ENCODE measurements at places on chromosomes 6 and 20. TPM values are rescaled to one million over a fixed set of nuclear protein-coding genes. Genes with fewer than 3 reads are reported as not detected.
A peak's percentile ranks its signal among the peaks of the same experiment; 100 is the strongest.

- no peak for DNase-seq
Measured at GRCh38 chr6:63883597-63883996, 248.0 kb downstream of the PHF3 start.

DNA sequence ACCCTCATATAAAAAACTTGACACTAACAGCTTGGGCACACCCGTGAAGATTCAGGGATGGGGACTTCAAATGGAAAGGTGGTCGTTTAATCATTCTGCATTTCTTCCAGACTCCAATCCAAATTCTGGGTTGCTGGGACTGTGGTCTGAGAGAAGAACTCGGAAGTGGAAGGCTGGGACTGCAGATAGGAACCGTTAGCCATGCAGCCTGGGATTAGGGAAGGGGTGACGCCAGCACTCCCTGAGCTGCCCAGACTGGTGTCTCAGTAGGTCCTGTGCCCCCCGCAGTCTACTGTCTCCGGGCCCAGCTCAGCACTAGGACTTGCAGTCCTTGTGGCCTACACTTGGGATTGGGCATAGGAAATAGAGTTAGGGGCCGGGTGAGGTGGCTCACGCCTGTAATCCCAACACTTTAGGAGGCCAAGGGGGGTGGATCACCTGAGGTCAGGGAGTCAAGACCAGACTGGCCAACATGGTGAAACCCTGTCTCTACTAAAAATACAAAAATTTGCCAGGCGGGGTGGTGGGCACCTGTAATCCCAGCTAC lies 511 bp upstream of the CLIC1 start:
- no peak for DNase-seq

GRCh38 chr6:1587977-1588376 lies 21.7 kb upstream of the FOXC1 start:
- DNase-seq, result no peak

GRCh38 chr20:30921286-30922071 lies 336.0 kb upstream of the DEFB115 start:
- DNase-seq, result no peak

- DNase-seq, result no peak
Measured at GRCh38 chr20:17761604-17762003, 61.8 kb downstream of the BANF2 start.

DNA sequence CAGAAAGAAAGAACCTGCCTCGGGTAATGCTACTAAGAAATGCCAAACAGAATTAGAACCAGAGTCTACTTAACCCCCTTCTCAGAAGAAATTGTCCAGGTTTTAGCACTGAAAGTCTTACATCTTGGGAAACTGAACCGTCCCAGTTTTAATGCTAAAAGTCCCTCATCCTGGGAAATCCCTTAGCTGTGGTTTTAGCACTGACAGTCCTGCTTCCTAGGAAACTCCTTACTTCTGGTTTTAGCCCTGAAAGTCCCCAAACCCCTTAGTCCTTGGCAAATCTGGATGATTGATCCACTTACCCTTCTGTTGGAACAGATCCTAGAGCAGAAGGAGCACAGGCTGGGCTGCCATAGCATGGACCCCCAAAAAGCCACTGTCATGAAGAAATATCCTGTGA lies 4.8 kb upstream of the TMEM14A start:
- no peak for DNase-seq

- DNase-seq, result peak; percentile 8
Measured at GRCh38 chr6:147666255-147666654, 157.8 kb downstream of the SAMD5 start.

- no peak for DNase-seq
Measured at GRCh38 chr6:161369339-161369738, 95.5 kb upstream of the AGPAT4 start.

DNA sequence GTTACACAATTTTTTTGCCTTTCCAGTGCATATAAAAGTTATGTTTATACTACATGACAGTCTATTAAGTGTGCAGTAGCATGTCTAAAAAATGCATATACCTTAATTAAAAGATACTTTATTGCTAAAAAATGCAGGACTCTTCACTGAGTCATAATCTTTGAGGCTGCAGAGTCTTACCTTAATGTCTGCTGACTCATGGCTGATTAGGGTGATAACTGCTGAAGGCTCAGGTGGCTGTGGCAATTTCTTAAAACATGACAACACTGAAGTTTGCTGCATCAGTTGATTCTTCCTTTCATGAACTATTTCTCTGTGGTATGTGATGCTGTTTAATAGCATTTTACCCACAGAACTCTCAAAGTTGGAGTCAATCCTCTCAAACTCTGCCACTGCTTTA lies 19.1 kb downstream of the ZSCAN23 start:
- DNase-seq, result no peak

- no peak for DNase-seq
Measured at GRCh38 chr6:157056275-157056674, 267.0 kb downstream of the TMEM242 start.

- no peak for DNase-seq
Measured at GRCh38 chr20:16562259-16562658, 11.0 kb downstream of the KIF16B start.

DNA sequence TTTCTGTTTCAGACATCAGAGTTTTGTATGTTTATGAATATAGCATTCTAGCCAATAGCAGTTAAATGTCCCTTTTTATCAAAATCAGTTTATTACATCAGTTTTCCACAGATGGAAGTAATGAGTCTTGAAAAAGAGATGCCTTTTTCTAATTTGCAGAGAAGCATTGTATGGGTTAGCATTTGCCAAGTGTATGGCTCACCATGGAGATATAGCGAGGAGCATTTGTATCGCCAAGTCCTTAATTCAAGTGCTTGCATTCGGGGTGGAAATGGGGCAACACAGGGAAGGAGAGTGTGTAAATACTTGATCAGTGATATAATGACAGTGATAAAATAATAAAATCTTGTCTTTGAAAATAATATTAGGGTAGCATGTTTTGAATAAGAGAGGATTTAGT lies 42.9 kb downstream of the TXLNB start:
- DNase-seq, result no peak

- DNase-seq, result no peak
Measured at GRCh38 chr20:2757969-2758368, 42.5 kb downstream of the CPXM1 start.

DNA sequence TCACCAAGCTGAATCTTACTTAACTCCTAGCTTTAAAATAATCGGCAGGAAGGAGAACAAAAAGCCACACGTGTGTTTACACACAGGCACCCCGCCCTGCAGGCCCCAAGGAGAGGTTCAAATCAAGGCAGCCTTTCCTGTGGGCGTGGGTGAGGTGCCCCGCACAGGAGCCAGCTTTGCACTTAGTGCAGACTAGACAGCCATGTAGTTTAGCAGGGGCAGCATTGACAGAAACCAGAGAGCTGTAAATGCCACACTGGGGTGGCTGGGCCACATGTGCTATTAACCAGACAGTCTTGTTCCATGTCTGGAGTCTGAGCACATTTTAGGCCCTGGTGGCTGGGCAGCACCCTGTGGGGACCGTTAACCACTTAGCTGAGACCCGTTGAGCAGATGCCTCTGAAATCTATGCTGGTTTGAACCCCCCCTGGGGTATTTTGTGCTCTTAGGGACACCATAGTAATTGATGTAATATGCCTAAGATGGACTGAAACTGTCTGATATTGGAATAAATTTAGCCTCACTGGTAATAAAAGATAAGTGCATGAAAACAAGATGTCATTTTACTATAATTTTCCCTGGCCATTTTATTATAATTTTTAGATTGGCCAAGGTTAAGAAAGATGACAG lies 106.4 kb upstream of the KCNG1 start:
- no peak for DNase-seq

- DNase-seq, result no peak
Measured at GRCh38 chr6:143863771-143864170, 503 bp upstream of the ZC2HC1B start.

DNA sequence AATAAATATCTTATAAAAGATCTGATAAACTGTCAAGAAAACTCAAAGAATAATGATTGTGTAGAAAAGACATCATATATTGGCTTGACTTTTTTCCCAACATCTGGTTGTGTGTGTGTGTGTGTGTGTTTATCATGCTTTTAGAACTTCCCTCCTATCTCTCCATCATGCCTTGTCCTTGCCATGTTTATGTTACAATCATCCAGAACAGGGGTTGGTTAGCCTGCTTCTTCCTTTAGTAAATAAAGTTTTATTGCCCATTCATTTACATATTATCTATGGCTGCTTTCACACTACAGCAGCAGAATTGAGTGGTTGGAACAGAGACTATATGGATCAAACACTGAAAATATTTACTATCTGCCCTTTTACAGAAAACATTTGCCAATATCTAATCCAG lies 52.8 kb upstream of the RIPOR2 start:
- DNase-seq, result no peak

GRCh38 chr6:156912431-156912830 lies 135.3 kb downstream of the ARID1B start:
- no peak for DNase-seq

- no peak for DNase-seq
Measured at GRCh38 chr6:84625506-84625905, 138.9 kb downstream of the TBX18 start.

DNA sequence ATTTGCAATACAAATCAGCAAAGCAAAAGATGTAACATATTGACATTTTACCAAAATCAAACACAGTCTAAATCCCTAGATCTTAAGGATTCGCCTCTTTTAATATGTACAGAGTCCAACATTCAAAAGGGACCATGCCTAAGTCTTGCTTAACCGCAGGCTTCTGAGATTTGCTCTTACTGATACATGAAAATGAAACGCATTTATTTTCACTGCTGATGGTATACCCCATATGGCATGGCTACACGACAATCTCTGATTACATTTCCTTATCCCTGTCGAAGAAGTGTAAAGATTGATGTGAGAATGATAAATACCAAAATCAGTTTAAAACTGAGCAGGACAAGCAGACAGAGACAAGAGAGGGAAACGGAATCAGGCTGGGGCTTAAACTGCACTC lies 75.4 kb downstream of the KIF16B start:
- no peak for DNase-seq

- no peak for DNase-seq
Measured at GRCh38 chr20:58552366-58552934, 37.3 kb upstream of the APCDD1L start.

- DNase-seq, result no peak
Measured at GRCh38 chr6:101259505-101259904, 134.0 kb upstream of the GRIK2 start.

- DNase-seq, result no peak
Measured at GRCh38 chr20:36155629-36155971, 1.1 kb downstream of the EPB41L1 start.

Gene TTK
- 5.7 TPM for total RNA-seq

Gene CYB5R4
- 6.9 TPM for total RNA-seq

Gene SLC2A4RG
- 1.2 TPM for total RNA-seq

Gene CST4
- total RNA-seq, result not detected

Gene ZBTB9
- total RNA-seq, result 9.0 TPM

Gene HLA-DPB1
- 2.4 TPM for total RNA-seq

Gene TMEM217
- total RNA-seq, result 1.2 TPM

Gene HSF2
- 130 TPM for total RNA-seq

Gene CALHM4
- total RNA-seq, result not detected

Gene AHI1
- 42.8 TPM for total RNA-seq

Gene SLC17A9
- under 0.01 TPM for total RNA-seq

Gene TPX2
- 5.7 TPM for total RNA-seq
